ENCODE measurements at places on chromosomes 7 and 10.
A peak's percentile ranks its signal among the peaks of the same experiment; 100 is the strongest.

GRCh38 chr7:99096124-99096887, 47.6 kb downstream of the SMURF1 start:
- no peak for DNase-seq

GRCh38 chr10:8042721-8043568, 11.5 kb upstream of the GATA3 start:
- DNase-seq = no peak

DNA sequence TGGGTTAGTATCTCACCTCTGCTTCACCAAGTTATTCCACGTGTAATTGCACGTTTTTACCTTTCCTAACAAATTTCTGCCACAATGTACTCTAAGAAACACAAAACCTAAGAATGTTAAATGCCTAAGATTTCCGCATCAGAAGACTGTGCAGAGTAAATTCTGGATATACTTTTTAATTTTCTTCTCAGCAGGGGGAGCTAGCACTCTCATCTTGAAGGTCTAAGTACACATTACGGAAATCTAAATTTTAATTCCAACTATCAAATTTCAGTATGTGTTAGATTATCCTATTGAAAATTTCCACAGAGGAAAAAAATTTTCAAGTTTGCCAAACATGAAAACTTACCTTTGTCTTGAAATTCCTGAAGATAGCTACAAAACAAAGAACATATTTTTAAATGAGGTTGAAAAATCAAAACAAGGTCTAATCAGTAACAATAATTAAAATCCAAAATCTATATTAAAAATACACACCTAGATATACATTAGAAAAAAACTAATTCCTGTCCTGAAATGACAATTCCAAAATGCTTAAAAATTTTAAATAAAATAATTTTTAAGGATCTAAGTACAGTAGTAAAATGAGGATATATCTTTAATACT, 10.5 kb downstream of the SKAP2 start:
- DNase-seq = no peak

GRCh38 chr10:14926061-14926470, 27.8 kb downstream of the DCLRE1C start:
- no peak for DNase-seq

DNA sequence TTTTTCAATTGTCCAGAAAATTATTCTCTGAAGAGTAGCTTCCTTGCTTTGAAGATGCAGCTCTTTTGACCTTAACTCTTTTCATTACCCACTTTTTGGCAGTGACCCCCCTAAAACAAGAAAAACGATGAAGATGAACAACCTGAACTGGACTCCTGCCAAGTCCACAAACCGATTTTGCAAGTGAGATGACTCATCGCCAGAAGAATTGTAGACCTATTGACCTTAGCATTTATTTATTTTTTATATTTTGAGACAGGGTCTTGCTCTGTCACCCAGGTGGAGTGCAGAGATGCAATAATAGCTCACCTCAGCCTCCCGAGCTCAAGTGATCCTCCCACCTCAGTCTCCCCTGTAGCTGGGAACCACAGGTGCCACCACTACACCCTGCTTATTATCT, 859.2 kb downstream of the GATA3 start:
- no peak for DNase-seq

GRCh38 chr10:35140727-35141126, 14.1 kb downstream of the CREM start:
- no peak for DNase-seq

- no peak for DNase-seq
These were observed 184.9 kb upstream of the ADCY1 start for GRCh38 chr7:45389073-45389872.

DNA sequence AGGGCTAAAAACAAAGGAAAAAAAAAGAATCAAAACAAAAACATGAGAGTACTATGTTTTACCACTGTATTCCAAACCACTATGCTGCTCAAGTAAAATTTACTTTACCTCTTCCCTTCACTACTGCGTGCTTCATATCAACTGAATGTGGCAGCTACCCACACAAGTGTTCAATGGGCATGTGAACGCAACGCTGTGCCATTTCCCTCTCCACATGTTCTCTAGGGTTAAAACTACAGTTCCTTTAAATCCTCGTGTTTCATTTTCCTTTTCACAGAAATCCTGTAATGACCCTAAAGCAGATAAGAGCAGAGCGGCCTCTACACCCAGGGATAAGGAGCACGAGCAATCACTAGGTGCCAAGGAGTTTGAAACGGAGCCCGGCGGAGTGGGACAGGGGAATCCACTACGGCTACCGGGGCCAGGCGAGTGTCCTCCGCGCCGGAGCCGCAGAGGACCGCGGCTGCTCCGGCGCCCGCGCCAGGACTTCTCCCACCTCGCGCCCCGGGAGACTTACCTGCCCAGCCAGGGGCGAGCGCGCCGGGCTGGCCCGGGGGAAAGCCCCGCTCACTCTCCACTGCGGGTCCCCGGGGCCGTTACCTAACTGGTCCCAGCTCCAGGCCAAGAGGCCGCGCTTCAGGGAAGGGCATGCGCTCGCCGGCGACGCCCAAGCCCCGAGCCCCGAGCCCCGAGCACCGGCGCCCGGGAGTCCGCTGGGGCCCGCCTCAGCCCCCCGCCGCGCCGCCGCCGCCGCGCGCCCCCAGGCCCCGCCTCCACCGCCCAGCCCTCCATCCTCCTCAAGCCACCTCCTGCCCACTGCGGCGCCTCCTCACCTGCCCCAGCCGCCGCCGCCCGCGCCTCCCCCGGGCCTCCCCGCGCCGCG, 711 bp downstream of the NAMPT start:
- peak; percentile 1 for DNase-seq

- no peak for DNase-seq
These were observed 13.1 kb upstream of the PDK4 start for GRCh38 chr7:95609277-95609971.

DNA sequence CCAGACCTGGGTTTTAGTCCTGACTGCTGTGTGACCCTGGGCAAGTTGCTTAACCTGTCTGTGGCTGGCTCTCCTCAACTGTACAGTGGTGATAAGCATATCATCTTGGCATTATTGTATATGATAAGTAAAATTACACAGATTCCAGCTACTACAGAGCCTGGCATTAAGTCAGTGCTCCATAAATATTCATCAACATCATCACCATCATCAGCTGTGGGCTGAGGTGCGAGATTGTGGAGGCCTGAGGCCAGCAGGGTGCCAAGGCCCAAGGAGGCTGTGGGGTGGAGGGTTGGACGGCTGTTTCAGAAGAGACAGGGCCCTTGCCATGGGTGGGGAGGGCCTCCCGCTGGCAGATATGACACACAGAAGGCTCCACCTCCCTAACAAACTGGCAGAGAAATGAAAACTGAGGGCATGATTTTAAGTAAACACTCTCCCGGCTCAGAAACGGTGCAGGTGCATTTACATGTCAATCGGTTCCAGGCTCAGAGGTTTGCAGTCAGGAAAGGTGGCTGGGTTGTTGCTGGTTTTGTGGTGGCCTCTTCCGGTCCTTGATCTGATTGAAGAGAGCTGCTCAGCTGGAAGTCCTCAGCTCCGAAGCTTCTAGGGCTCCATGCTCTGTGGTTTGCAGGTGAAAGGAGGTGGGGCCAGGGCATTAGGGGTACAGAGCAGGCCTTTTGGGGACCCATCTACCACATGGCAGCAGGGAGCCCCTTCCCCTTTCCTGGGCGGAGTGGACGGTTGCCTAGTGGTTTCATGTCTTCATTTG, 10.2 kb downstream of the CRYGN start:
- peak; percentile 29 for DNase-seq

DNA sequence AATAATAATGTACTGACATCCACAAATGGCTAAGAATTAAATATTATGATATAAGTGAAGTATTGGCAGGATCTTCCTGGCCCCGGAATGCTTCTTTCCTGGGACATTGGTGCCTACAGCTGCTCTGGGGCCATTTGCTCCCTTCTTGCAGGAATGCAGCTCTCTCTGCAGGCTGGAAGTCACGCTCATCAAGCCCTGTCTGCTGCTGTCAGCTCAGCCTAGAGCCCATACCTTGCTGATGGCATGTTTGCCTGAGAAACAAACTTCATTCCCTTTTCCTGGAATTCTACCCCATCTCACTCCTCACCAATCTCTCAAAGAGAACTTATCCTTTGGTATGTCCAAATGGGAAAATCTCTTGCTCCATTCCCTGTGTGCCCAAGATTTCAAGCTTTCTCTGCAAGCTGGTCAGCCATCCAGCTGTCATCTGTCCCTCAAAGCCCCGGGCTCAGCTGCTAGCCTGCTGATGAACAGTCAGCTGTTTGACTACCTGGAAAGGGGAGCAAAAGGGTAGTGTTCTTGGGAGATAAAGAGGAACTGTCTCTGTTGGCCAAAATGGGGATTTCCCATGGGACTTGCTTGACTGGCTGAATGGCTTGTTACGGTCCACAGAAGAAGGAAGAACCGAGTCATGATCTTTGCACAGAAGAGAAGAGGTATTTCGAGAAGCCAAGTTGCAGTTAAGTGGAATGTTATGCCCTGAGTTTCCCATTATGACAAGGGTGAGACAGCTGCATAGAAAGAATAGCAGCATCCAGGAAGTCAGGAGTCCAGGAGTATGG, 12.0 kb upstream of the RASSF4 start:
- DNase-seq = no peak

DNA sequence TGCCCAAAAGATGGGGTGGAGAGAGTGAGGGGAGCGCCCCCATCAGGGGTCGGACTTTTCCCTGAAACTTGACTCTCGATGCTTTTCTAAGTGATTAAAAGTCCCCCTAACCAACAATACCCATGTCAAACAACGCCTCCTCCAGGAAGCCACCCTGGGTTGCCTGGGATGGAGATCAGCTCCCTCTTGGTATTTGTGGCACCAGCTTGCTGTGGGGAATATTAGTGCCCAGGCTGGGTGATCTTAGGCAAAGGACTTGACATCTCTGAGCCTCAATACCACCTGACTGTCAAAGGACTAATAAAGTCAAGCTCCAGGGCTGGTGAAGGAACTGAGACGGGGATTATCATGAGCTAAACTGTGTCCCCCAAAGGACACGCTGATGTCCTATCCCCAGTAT, 18.2 kb upstream of the ELFN1 start:
- no peak for DNase-seq

DNA sequence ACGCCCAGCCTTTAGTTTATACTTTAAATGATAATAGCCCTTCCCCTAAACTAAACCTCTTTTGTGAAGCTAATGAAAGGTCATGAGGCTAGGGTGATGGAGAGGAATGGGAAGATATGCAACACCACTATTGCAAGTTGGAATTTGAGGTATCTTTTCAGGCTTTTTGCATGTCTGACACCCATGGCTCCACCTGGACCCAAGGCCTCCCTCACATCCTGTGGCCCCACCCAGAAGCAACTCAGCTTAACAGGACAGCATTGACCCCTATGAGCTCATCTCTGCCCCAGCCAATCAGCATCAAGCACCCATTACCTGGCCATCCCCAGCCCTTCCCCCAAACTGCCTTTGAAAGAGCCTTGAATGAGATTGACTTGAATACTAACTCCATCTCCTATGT, 674.2 kb upstream of the NRP1 start:
- DNase-seq = no peak

- no peak for DNase-seq
These were observed 322.0 kb downstream of the AGMO start for GRCh38 chr7:15239801-15240200.

GRCh38 chr7:28647076-28647421, 234.7 kb downstream of the CREB5 start:
- no peak for DNase-seq

GRCh38 chr7:32518534-32519140, 23.3 kb downstream of the AVL9 start:
- no peak for DNase-seq

DNA sequence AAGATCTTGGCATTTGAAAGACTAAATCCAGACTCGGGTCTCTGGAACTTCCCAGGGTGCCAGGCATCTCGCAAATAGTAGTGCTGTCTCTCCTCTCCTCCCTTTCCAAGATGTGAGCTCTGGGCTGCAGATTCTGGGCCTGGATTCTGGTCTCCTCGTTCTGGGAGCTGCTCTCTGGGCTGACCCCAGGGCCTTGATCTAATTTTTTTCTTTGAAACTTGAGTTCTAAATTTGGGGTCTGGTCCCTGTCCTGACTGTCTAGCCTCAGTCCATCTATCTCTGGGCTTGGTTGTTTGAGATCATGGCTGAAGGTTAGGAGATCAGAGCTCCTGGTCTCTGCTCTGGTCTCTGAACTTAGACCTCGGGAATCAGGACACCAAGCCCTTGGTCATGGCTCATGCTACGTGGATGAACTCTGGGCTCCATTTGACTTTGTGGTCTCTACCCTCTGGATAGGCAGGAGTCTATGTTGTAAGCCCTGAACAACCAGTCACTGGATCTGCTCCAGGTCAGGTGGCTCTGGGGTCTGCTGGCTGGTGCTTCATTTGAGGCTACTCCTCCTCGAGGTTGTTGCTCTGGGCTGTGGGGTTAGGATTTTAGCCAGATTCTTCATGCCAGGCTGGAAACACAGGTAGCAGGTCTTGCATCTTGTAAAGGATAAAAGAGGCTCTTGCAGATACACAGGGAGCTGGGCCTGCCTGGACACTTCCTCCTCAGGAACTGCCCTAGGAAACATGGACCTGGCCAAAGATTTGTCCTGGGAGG, 8.0 kb upstream of the MBL2 start:
- no peak for DNase-seq

GRCh38 chr7:147586526-147586925, 1004.0 kb upstream of the C7orf33 start:
- DNase-seq = no peak

DNA sequence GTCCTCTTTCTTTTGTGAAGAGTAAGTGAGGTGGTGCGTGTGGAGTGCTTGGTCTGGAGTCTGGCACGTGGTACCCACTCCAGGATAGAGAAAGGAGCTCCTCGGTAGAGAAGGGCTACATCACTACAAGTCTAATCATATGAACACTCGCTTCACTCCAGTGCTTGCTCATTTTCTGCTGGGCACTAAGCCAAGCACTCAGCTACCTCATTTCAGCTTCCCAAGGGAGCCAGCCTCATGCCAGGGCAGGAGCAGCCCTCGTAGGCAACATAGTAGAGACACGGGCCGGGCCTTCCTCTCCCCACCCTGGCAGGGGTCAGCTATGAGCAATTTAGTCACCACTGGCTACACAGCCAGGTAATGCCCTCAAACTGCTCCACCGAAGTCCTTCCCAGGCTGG, 11.4 kb upstream of the HSPA12A start:
- DNase-seq = no peak

GRCh38 chr10:100135486-100135885, 50.3 kb downstream of the ERLIN1 start:
- DNase-seq = no peak
